ENCODE measurements at places on chromosomes 6 and 20. TPM values are rescaled to one million over a fixed set of nuclear protein-coding genes. Genes with fewer than 3 reads are reported as not detected.

- no peak for DNase-seq
Observed at GRCh38 chr6:66605011-66605410, 898.0 kb upstream of the EYS start.

- no peak for DNase-seq
Observed at GRCh38 chr20:62313021-62313420, 10.2 kb downstream of the ADRM1 start.

DNA sequence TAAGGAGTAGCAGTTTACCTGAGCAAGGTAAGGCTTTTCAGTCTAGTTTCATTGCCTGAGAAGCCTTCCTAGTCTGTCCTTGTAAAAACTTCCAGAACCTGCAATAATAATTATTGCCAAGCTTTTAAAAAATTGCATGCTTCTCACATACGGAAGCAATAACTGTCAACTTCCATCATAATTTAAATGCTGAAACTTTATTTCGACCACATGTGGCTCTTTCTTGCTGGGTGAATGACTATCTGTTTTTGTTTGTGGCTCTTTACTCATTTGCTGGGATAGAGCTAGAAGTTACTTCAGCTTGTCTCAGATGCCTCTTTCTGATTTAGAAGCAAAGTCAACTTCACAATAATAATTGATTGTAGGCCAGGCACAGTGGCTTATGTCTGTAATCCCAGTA, 95.9 kb upstream of the COL21A1 start:
- DNase-seq = no peak

GRCh38 chr20:63819224-63819921, 11.7 kb downstream of the ZBTB46 start:
- DNase-seq = no peak

DNA sequence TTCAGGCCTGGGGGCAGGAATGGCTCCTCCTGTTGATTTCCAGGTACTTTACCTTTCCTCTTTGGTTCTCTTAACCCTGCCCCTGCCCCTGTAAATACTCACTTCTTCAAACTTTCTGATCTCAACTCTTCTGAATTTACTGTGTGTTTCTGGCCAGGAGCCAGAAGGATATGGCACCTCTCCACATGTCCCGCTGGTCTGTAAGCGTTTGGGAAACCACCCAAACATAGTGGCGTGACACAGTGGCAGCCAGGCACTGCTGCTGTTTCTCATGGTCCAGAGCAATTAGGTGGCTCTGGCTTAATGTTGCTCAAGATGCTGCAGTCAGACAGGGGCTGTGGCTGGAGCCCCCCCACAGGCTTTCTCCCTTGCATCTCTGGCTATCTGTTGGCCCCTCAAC, 374.5 kb downstream of the RNGTT start:
- no peak for DNase-seq

DNA sequence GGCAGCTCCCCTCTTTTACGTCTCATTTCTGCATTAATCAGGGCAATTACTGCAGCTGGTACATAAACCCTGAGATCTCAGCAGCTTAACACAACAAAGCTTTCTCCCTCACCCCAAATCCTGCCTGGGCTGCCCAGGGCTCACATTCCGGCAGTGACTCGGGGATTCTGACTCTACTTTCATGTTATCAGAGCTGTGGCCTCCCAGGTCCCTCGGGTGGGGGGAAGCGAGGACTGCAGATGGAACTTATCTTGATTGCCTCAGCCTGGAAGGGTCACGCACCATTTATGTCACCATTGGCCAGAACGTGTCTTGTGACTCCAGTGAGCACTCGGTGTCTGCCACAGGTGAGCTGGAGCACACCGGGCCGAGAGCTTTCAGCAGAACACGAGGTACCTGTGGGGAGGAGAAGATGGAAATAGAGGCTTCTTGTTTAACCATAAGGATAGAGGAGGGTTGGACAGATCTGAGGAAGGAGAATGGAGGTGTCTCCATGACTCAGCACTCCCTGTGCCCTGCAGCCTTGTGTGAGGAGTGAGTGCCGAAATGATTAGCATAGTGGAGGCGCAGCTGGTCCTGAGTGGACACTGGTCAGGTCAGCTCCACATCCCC, 88.5 kb upstream of the EXOC2 start:
- DNase-seq = no peak

GRCh38 chr6:68502946-68503345, 132.1 kb upstream of the ADGRB3 start:
- no peak for DNase-seq

TAGAP gene
- 245 TPM for total RNA-seq

MOG gene
- total RNA-seq = not detected

PTCHD4 gene
- total RNA-seq = not detected

CFAP61 gene
- total RNA-seq = not detected

SLC25A27 gene
- total RNA-seq = not detected

SLC22A16 gene
- total RNA-seq = not detected

MRAP2 gene
- total RNA-seq = not detected
